ENCODE measurements at places on chromosomes 11 and 22. TPM values are rescaled to one million over a fixed set of nuclear protein-coding genes. Genes with fewer than 3 reads are reported as not detected.
A peak's percentile ranks its signal among the peaks of the same experiment; 100 is the strongest.

DNA sequence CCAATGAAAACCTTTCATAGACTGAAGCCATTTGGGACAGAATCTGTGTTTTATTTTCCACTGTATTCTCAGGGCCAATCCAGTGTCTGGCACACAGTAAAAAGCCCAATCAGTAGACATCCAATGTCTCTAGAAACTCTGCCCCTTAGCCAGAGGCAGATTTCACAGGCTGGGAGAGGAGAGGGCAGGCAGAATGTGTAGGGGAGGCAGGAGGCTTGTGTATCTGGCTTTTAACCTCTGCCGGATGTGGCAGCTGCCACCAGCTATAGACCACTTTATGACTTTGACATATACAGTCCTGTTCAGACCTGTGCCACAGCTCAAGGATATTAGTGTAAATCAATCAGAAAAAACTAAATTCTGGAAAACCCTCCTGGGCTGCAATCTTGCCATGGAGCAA, 4.4 kb downstream of the EXPH5 start:
- no peak for ATAC-seq

DNA sequence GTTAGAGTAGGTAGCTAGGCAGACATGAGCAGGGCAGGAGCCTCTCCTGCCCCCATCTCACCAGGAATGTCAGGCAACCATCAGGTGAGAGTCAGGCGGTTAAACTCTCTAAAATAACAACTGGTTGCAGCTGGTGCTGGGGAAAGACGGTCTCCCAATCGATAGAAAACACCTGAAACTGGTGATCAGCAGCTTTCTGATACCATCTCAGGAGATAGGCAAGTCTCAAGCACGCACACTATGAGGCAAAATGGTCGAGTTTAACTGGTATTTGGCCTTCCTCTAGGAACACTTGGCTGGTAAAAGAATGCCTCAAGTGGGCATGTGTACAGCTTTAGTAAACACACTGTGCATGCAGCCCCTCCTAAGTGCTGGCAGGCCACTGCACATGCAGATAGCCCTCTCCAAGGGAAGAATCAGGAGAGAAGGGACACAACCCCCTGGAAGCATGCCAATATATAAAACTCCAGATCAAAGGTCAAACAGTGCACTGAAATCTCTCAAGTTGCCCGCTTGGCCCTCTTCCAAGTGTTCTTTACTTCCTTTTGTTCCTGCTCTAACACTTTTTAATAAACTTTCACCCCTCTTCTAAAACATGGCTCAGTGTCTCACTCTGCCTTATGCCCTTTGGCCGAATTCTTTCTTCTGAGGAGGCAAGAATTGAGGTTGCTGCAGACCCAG, 88.7 kb downstream of the USP35 start:
- no peak for ATAC-seq

- ATAC-seq: no peak
Measured at GRCh38 chr11:118364956-118365615, 5.7 kb downstream of the UBE4A start.

- ATAC-seq: no peak
Measured at GRCh38 chr11:71525938-71526495, 1.1 kb upstream of the KRTAP5-7 start.

DNA sequence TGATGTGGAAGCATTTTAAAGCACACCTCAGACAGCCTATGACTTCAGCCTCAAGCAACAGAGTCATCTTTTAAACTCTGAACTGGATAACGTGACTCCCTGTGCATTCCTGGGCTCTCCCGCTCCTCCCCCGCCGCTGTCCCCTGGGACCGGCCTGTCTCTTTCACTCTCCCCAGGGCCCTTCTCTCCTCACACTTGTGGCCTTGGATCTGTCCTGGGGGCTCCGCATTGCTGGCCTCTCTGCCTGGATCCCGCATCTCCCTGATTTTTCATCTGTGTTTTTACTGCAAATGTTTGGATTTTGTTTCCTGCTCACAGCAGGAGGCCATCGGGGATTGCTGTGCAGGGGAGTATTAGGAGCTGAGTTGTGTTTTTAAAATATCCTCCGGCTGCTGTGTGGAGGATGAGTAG, 15.4 kb downstream of the C11orf24 start:
- ATAC-seq: peak; percentile 6

GRCh38 chr11:111833524-111833923, 37.9 kb downstream of the ALG9 start:
- no peak for ATAC-seq

DNA sequence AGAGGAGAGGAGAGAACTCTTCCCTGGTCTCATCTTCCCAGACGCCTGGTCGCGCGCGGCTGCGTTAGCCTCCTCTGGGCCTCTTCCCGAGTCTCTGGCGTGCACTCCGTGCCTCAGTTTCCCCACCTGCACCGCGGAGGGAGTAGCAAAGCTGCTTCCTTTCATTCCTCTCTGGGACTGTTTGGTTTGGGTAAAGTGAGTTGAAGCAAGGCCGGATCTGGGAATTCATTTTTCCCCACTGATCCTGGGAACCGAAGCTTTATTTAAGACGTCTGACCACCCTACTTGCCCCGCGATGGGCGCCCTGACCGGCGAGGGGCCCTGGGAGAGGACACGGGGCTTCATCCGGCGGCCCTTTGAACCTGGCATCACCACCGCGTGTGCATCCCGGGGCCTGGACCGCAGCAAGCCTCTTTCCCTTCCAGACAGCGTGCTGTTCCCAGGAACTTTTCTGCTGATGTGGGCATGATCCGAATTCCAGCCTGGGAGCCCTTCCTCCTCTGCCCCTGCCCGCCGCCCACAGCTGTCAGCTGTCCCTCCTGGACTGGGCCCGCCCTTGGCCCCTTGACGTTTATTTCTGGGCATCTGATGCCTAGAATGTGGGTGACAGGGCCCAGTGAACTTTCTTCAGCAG, 758 bp downstream of the LDLRAD3 start:
- ATAC-seq: no peak

DNA sequence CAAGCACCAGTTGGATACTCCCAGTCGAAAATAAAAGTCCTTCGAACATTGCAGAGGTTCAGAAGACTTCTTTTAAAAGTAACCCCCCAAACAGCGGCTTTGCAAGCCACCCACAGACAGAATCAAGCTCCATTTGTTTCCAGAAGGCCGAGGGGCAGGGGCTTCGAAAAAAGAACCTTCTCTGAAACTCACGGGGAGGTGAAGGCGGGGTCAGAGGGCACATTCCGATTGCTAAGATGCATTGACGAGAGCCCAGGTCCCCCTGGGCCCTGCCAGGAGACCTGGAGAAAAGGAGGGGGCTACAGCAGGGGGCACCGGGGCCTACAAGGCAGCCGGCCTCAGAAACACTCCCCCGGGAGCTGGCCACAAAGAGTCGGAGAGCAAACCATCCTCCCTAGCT, 306.8 kb downstream of the MN1 start:
- ATAC-seq: no peak

DNA sequence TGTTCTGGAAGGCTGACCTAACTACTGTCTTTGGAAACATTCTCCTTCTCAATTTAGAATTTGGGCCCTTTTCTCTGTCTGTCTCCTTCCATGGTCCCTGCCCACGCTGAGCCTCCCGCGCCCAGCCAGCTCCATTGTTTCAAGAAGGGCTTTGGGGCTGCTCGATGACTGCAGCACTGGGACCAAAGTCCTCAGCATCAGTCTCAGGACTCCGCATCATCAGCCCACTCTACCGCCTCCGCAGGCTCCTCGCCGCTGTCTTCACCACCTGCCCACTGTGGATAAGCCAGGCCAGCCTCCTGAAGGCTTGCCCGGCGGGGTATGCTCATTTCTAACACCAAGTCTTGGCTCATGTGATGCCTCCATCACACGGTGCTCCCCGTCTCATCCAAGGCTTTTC, 81.3 kb downstream of the ZBTB16 start:
- ATAC-seq: no peak

GRCh38 chr11:34864424-34864823, 51.8 kb downstream of the APIP start:
- no peak for ATAC-seq

DNA sequence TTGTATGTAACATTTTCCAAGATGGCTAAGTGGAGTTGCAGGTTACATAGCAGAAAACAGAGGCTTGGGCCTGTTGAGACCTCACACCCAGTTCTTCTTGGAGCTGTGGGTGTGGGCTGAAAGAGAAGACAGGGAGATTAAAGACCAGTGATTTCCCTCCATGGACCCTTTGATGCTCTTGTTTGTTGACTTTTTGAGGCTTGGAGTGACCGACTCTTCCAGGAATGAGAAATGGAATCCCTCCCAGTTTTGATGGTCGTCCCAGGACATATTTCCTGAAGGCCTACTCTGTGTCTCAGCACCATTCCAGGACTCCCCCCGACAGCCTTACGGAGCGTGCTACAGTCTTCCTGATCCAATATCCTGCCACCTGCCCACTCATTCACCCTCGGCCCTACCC, 96.9 kb downstream of the PTPRJ start:
- no peak for ATAC-seq

DNA sequence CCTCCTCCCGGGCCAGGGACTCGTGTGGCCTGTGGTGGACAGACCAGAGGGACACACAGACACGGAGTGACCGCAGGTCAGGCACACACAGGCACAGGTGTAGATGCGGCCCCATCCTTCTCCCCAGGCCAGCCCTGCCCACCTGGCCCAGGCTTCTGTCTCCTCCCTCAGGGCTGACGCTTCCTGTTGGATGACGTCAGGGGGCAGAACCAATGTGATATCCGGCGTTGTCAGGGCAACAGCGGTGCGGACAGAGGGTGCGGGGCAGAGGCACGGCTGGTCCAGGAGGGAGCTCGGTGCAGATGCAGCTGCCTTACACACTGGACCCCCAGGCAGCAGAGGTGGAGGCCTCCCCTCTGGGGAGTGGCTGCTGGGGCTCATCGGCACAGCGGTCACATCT, 2.9 kb upstream of the TUBGCP6 start:
- no peak for ATAC-seq

GRCh38 chr11:8533332-8533731, 60.7 kb downstream of the STK33 start:
- no peak for ATAC-seq

DNA sequence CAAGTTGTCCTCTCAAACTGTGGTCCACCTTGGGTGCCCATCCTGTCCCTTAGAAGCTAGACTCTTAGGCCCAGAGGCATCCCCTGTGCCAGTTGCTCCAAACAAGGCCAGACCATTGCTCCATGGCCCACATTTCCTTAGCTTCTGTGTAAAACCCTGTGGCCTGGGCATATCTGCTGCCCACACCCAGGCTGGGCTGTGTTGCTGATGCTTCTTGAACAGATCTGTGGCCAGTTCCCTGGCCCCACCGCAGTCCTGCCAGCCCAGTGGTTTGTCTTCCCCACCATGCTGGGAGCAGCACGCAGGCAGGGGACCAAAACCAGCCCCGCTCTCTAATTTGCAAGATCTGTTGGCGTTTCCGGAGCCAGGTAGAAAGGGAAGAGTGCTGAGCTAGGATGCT, 72.2 kb downstream of the CSNK2A3 start:
- no peak for ATAC-seq

GRCh38 chr11:84899134-84899533, 728.0 kb downstream of the DLG2 start:
- no peak for ATAC-seq

GRCh38 chr11:14546672-14547071, 26.5 kb upstream of the PSMA1 start:
- ATAC-seq: no peak

DNA sequence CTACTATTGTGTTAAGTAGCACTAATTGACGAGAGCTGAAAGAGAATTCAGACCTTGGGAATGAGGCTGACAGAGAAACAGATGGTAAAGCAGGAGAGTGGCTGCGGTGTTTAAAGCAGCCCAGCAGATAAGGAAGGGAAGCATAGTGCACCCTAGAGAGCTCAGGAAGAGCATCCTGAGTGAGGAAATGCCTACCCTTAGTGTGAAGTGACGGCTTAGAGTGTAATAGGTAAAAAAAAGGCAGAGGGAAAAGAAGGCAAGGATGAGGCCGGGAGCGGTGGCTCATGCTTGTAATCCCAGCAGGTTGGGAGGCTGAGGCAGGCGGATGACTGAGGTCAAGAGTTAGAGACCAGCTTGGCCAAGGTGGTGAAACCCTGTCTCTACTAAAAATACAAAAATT, 22.4 kb upstream of the ETS1 start:
- no peak for ATAC-seq

INS gene
- total RNA-seq: not detected

CNTN5 gene
- not detected for total RNA-seq

KLHDC7B gene
- total RNA-seq: 0.08 TPM

KCNQ1OT1 gene
- 1.0 TPM for total RNA-seq

GLYAT gene
- not detected for total RNA-seq

SYCE3 gene
- not detected for total RNA-seq

OR8A1 gene
- not detected for total RNA-seq

TSPAN32 gene
- 0.62 TPM for total RNA-seq

TXNRD2 gene
- total RNA-seq: 17.0 TPM

C11orf42 gene
- total RNA-seq: not detected

Measured in gastroesophageal sphincter (tissue), 4 donors.